ENCODE measurements at places on chromosomes 7 and 10.

GRCh38 chr10:73893426-73893825 is 17.5 kb upstream of the PLAU start:
- no peak for DNase-seq

GRCh38 chr7:104773796-104774195 is 240.2 kb upstream of the KMT2E start:
- DNase-seq: no peak

DNA sequence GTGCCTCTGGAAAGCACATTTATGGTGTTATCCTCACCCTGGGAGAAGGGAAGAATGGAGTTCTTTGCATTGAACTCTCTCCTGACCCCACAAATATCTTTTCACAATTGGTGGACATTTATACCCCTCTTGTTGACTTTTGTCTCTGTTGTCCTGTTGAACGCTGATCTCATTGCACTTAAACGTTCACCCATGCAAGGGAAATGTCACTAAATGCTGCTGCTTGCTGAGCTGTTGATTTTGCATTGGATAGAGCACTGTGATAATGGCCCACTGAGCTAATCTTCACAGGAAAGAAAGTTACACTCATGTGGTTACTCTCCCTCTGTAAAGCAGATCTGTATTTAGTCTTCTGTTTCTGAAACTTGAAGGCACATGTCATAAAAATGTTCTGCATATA is 133.4 kb downstream of the FZD1 start:
- DNase-seq: no peak

DNA sequence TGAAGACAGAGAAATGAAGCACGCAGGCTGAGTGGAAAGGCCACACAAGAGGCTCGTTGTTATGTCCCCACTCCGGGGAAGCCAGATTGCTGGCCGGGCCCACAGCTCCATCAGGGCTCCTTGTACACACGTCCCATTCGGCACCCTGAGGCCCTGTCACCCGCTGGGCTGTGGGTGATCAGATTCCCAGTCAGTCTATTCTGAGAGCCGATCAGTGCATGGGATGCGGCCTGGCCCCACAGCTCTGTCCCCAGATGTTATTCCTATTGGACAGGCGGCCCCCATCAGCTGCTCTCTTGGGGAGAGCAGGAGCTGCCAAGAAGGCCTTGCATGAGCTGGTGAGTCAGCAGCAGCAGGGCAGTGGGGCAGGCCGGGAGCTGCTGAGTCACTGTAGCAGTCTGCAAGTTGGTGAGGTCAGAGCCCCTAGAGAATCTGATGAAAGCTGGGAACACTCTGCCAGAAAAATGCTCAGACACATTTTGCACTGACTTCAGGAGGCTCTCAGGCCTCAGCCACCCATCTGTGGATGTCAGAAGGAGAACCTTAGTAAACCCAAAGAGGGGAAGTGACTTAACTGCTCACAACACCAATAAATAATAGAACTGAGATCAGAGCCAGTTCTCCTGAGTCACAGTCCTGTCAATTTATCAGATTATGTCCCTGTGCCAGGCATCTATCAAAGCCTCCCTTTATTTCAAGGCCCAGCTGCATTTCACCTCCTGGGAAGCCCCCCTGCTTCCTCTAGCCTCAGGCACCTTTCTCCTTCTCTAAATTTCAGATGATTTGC is 9.4 kb upstream of the PSAP start:
- DNase-seq: no peak

Measured in NCI-H1105 treated with DMSO at 0.1 percent for 48 hours (cell line).